ENCODE measurements at places on chromosomes 2 and 18.

- no peak for DNase-seq
Measured at GRCh38 chr2:127208313-127208712, 11.8 kb downstream of the CYP27C1 start.

GRCh38 chr2:70676301-70677035, 91.5 kb downstream of the ADD2 start:
- DNase-seq, result no peak

- no peak for DNase-seq
Measured at GRCh38 chr2:72178551-72178950, 30.9 kb upstream of the CYP26B1 start.

DNA sequence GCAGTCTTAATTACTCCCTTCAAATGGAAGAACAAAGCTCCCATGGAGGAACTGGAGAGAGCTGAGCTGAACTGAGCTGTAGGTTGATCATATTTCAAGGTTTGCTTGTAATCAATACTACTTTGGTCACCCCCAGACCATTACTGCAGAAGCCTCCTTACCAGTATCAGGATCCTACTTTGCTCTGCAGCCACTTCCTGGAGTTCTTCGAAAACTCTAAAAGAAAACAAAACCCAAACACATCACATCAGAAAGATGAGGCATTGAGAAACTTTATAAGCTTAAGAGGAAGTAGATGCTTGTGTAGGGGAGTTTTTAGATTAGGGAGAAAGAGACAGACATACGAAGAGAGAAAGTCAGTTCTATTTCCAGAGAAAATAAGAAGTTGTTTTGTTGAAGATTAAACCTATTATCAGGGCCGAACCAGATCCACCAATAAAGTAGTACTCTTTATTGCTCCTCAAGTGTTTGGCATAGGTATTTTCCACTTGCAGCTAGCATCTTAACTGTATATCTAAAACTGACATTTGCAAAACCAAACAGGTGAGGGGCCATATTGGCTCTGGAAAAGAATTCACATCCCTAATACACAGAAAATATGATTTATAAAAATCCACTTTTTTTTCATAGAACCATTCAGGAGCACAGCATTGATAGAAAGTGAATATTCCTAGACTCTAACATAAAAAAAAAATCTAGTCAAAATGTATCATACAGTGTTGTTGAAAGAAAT, 166.9 kb upstream of the KLF7 start:
- no peak for DNase-seq

- DNase-seq, result no peak
Measured at GRCh38 chr2:241199897-241200821, 11.7 kb downstream of the ANO7 start.

- no peak for DNase-seq
Measured at GRCh38 chr18:56066524-56067213, 478.7 kb upstream of the TCF4 start.

DNA sequence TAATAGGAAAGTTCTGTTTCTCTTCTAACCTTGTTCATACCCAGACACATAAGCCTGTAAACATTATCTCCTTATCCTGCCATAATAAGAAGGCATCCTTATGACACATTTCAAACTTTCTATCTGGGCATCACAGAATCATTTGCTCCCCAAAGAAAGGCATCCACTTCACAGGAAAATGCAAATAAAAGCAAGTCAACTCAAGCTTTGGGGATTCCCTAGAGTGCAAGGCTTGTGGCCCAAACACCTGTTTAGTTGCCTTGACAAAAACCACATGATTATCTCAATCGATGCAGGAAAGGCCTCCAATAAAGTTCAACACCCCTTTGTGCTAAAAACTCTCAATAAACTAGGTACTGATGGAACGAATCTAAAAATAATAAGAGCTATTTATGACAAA, 195.7 kb upstream of the GALNT5 start:
- DNase-seq, result no peak

DNA sequence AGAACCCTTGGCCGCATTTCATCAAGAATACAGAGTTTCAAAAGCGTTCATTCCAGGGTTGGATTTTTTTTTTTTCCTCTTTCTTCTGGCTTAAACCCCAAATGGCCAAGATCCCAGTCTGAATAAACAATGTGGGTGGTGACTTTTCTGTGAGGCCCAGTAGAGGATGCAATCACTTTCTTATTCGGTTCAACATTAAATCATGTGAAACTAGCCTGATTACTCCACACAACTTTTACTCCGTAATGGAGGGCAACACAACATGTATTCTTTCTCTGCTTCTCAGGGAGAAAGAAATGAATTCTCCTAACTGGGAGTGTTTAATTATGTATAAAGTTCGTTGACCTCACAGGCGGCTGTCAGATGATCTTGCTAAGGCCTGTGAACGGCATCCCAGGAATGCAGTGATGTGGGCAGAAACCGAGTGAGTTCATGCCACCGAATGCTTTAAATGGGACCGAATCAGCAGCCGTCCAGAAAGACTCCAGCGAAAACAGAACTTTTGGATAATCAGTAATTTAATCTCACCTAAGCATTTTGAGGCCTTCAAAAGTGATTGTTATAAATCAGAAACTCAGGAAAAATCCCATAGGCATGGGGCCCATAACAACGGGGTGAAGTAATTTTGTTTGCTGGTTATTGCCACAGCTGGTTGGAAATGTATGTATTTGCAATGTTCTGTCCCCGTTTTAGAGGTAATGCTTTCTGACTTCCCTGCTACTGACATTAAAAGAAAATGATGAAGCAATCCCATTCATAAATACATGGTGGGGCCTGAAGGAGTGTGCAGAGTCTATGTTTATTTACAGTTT, 81.5 kb downstream of the BCL2 start:
- DNase-seq, result no peak

DNA sequence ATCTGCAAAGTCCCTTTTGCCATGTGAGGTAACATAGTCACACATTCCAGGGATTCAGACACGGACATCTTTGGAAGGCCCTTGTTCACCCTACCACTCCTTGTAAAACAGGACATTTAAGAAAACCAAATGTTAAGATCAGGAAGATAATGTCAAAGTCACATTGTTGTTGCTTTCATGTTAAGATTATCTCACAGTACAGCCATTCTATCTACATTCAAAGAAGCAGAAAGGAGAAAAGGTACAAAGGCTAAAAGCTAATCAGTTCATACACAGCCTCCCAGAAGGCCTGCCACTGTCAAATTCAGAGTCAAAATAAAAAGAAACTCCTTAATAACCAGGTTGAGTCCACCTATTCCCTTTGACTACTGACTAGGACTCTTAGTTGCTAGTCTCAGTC, 573.7 kb downstream of the ARHGAP15 start:
- DNase-seq, result no peak

GRCh38 chr2:1353124-1353523, 60.1 kb upstream of the TPO start:
- DNase-seq, result no peak
